ENCODE measurements at places on chromosomes 2 and 18.

DNA sequence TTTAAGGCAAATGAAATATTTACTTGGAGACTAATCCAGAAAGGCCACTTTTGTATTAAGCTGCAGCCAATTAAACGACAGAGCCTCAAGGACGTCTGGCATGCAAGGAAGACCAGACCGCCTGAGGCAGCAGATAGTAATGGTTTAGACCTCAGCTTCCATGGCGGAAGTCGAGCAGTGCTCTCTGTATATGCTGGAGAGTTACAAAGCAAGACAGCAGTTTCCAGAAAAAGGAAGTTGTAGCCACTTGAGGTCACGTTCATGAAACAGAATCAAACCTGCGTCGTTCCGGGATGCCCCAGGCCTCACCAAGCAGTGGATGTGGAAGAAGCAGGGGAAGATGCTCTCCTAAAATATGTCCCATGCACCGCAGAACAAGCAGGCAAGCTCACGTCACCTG lies 142.0 kb downstream of the PTGR3 start:
- no peak for DNase-seq

DNA sequence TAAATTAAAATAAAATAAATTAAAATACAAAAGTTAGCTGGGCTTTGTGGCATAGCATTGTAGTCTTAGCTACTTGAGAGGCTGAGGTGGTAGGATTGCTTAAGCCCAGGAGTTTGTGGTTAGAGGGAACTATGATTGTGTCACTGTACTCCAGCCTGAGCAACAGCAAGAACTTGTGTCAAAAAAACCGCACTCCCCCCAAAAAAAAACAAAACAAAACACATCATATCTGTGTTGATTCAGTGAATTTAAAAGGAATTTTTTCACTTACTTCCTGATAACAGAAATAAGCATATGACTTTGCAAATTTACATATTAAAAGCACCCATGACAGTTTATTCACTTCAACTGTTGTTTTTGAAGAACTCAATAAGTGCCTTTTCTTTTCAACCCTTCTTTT lies 68.1 kb upstream of the PELI1 start:
- DNase-seq: no peak

GRCh38 chr2:162258686-162259085 lies 15.4 kb upstream of the FAP start:
- no peak for DNase-seq

- DNase-seq: no peak
Measured at GRCh38 chr2:104793966-104794365, 59.9 kb upstream of the POU3F3 start.

DNA sequence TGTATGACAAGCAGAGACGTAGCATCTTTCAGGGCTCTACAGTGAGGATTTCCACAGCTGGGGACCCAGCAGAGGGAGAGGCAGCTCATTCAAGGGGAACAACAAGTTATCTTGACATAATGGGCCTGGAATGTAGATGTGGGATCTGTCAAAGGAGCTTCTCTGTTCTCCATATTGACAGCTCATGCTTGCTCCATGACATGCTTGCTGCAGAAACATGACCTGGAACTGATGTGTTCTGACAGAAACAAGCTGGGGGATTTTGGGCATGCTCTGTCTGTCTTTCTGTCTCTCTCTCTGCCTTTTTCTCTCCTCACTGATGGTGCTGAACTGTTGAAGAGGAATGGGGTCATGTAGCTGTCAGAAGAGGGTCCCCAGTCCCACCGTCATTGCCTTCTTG lies 79.6 kb downstream of the MMADHC start:
- no peak for DNase-seq

GRCh38 chr2:62713837-62714236 lies 8.3 kb downstream of the EHBP1 start:
- DNase-seq: no peak

GRCh38 chr18:23032030-23032582 lies 99.0 kb downstream of the RBBP8 start:
- DNase-seq: no peak

- DNase-seq: no peak
Measured at GRCh38 chr2:235964787-235965390, 203.3 kb downstream of the GBX2 start.

- no peak for DNase-seq
Measured at GRCh38 chr2:200184748-200185627, 121.5 kb upstream of the SPATS2L start.

DNA sequence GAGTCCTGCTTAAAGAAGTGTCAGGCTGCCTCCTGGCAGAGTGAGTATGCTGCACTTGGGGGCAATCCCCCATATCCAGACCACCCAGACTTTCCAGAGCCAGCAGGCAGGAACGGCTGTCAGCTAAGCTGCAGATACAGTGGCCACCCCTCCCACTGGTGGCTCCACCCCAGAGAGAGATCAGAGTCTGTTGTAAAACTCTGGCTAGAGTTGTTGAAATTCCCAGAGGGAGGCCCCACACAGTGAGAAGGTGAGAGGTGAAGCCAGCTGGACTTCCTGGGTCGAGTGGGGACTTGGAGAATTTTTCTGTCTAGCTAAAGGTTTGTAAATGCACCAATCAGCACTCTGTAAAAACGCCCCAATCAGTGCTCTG lies 533.8 kb upstream of the ACVR2A start:
- no peak for DNase-seq
